Regular cardiac myocyte (primary cell): ENCODE measurements at places on chromosomes 13 and 19. TPM values are rescaled to one million over a fixed set of nuclear protein-coding genes. Genes with fewer than 3 reads are reported as not detected.

Gene KLK12
- not detected in 2 replicates for total RNA-seq

Gene COL5A3
- 4.0 and 18.6 TPM in 2 replicates for total RNA-seq

Gene KIR3DL1
- not detected in 2 replicates for total RNA-seq

Gene FFAR3
- not detected in 2 replicates for total RNA-seq

Gene TRPC4
- 27.0 and 59.2 TPM in 2 replicates for total RNA-seq

Gene RGS9BP
- 0.38 and 0.56 TPM in 2 replicates for total RNA-seq

Gene PLK5
- under 0.01 TPM in 1 of 2 replicates, not detected in the other for total RNA-seq

Gene ZNF791
- 15.9 and 17.5 TPM in 2 replicates for total RNA-seq

Gene FLT1
- total RNA-seq = 0.77 and 2.8 TPM in 2 replicates

Gene SMIM44
- total RNA-seq = not detected in 2 replicates

Gene VSTM1
- not detected in 2 replicates for total RNA-seq

Gene ERVK3-1
- 20.6 and 38.2 TPM in 2 replicates for total RNA-seq
